ENCODE measurements at places on chromosomes 6 and 20.
A peak's percentile ranks its signal among the peaks of the same experiment; 100 is the strongest.

- no peak overlapping the region for H3K27ac ChIP-seq
- H3K27me3 ChIP-seq: no peaks in the 10 kb centered on the region
- no peak overlapping the region for H3K4me3 ChIP-seq
- H3K4me1 ChIP-seq: no peaks in the 10 kb centered on the region
- no peak for DNase-seq
- H3K36me3 ChIP-seq: peaks cover 13% of the 10 kb centered on the region
Observed at GRCh38 chr20:34061695-34062094, 50.3 kb downstream of the EIF2S2 start.

- H3K4me1 ChIP-seq: no peaks in the 10 kb centered on the region
- H3K4me3 ChIP-seq: no peak overlapping the region
- DNase-seq: no peak
- no peak overlapping the region for H3K27ac ChIP-seq
Observed at GRCh38 chr6:61755739-61756138, 530.3 kb downstream of the KHDRBS2 start.

DNA sequence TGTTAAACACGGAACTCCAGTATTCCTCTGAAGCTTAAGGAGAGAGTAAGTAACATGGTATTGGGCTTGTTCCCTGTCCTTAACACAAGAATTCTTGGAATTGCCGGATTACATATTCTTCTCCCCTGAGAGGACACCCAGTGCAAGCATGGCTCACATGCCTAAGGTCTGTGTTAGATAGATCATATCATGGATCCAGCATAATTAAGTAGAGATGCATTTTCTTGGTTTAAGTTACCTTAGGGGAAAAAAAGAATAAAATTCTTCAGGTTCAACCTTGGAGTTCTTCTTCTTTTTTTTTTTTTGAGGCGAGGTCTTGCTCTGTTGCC lies 53.9 kb downstream of the AKAP12 start:
- H3K27me3 ChIP-seq: no peaks in the 10 kb centered on the region
- no peak for DNase-seq
- H3K4me1 ChIP-seq: no peaks in the 10 kb centered on the region
- H3K4me3 ChIP-seq: no peak overlapping the region
- peak overlapping the region; percentile 59 for H3K27ac ChIP-seq
- H3K36me3 ChIP-seq: no peaks in the 10 kb centered on the region

DNA sequence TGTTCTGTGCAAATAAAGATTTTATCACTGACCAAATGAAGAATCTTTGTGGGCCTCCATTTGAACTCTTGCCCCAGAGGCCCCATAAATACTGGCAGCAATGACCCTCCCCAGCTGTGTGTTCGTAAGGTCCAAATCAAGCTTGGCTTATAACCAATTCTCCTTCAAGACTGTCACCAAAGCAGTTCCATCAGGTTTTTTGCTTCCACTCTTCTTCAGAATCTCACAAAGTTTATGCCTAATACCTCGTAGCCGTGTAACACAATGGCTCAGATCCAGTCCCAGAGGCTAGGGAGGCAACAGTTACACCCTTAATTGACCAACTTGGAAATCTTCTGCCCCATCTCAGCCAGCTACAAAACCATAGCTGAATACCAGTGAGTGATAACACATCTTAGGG lies 120.5 kb downstream of the HIVEP2 start:
- no peaks in the 10 kb centered on the region for H3K36me3 ChIP-seq
- no peak overlapping the region for H3K4me3 ChIP-seq
- no peak overlapping the region for H3K27ac ChIP-seq
- no peaks in the 10 kb centered on the region for H3K27me3 ChIP-seq

DNA sequence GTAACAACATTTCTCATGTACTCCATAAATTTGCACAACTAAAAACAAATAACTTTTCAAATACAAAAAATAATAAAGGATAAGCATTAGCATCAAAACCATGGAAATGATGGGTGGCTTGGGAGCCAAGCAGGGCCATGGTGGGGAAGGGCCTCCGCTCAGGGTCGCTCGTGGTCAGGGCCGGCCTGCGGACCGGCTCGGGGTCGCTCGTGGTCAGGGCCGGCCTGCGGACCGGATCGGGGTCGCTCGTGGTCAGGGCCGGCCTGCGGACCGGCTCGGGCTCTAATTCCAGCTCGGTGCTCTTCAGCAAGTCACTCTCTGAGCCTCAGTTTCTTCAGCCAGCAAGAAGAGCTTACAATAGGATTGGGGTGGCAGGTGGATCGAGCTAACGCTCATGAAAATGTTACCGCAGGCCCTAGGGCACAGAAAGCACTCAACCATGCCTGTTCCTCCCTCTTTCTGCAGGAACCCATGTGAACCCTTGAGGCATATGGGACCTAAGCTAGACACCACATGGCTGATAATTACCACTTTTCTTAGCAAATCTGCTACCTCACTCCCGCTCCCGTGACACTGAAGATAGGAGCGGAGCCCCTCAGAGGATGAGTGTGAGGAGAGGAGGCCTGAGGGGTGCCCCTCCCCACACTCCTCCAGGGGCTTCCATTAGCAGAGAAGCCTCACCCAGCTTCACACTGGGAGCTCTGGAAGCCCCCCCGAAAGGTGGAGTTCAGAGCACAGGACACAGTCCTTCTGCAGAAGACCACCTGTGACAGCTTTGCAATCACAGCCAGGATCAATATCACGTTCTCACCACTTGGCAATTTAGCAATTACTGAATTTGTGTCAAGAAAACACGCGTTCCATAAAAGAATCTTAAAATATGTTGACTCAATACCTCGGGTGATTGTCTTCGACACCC lies 103.0 kb downstream of the PSMB1 start:
- no peak for DNase-seq
- no peaks in the 10 kb centered on the region for H3K36me3 ChIP-seq
- H3K27me3 ChIP-seq: peaks cover 3% of the 10 kb centered on the region
- no peak overlapping the region for H3K27ac ChIP-seq
- no peaks in the 10 kb centered on the region for H3K4me1 ChIP-seq
- no peak overlapping the region for H3K4me3 ChIP-seq

- no peaks in the 10 kb centered on the region for H3K27me3 ChIP-seq
- H3K36me3 ChIP-seq: no peaks in the 10 kb centered on the region
- DNase-seq: no peak
Observed at GRCh38 chr6:98136333-98136732, 698.0 kb upstream of the POU3F2 start.

- H3K27ac ChIP-seq: no peak overlapping the region
- no peaks in the 10 kb centered on the region for H3K4me1 ChIP-seq
- H3K27me3 ChIP-seq: no peaks in the 10 kb centered on the region
- no peak overlapping the region for H3K4me3 ChIP-seq
- peaks cover 10% of the 10 kb centered on the region for H3K36me3 ChIP-seq
Observed at GRCh38 chr6:47265971-47266370, 43.7 kb downstream of the TNFRSF21 start.

GRCh38 chr6:87723170-87724078 lies 21.4 kb upstream of the AKIRIN2 start:
- H3K36me3 ChIP-seq: no peaks in the 10 kb centered on the region
- H3K4me1 ChIP-seq: no peaks in the 10 kb centered on the region
- H3K27me3 ChIP-seq: no peaks in the 10 kb centered on the region
- no peak for DNase-seq
- no peak overlapping the region for H3K4me3 ChIP-seq

- H3K4me1 ChIP-seq: no peaks in the 10 kb centered on the region
- H3K36me3 ChIP-seq: no peaks in the 10 kb centered on the region
- no peak for DNase-seq
Observed at GRCh38 chr6:36020154-36020553, 4.3 kb downstream of the SLC26A8 start.

- H3K4me3 ChIP-seq: no peak overlapping the region
- H3K27me3 ChIP-seq: no peaks in the 10 kb centered on the region
- H3K27ac ChIP-seq: no peak overlapping the region
- H3K36me3 ChIP-seq: no peaks in the 10 kb centered on the region
- no peak for DNase-seq
Observed at GRCh38 chr6:152532556-152533422, 104.4 kb downstream of the SYNE1 start.

GRCh38 chr6:41504466-41505121 lies 41.6 kb upstream of the FOXP4 start:
- no peak for DNase-seq
- H3K4me1 ChIP-seq: peaks cover 39% of the 10 kb centered on the region
- no peaks in the 10 kb centered on the region for H3K27me3 ChIP-seq
- H3K4me3 ChIP-seq: peak overlapping the region; percentile 45

DNA sequence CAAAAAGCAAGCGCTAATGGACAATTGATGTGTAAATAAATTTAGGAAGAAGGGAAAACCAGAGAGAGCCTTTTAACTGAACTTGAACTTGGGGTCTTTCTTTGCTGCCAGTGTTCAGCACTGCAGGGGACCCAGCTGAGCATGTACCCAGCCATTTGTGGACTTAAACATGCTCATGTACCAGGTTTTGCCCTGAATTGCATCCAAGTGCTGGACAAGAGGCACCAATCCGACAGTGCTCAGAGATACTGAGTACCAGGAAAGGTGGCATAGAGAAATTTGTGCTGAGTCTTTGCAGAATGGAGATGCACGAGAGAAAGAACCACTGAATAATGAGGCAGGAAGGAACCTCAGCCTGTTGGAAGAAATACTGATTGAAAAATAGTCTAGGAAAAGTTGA lies 16.0 kb downstream of the AKAP12 start:
- H3K27ac ChIP-seq: no peak overlapping the region
- no peak overlapping the region for H3K4me3 ChIP-seq
- no peak for DNase-seq
- H3K36me3 ChIP-seq: no peaks in the 10 kb centered on the region
- H3K27me3 ChIP-seq: no peaks in the 10 kb centered on the region

- no peak overlapping the region for H3K4me3 ChIP-seq
- H3K36me3 ChIP-seq: no peaks in the 10 kb centered on the region
- H3K4me1 ChIP-seq: peaks cover 13% of the 10 kb centered on the region
- no peak for DNase-seq
- no peaks in the 10 kb centered on the region for H3K27me3 ChIP-seq
- no peak overlapping the region for H3K27ac ChIP-seq
Observed at GRCh38 chr6:125983246-125983945, 2.9 kb upstream of the TRMT11 start.

GRCh38 chr6:169520104-169520503 lies 181.7 kb downstream of the WDR27 start:
- H3K27ac ChIP-seq: no peak overlapping the region
- H3K4me3 ChIP-seq: no peak overlapping the region
- H3K4me1 ChIP-seq: no peaks in the 10 kb centered on the region
- no peak for DNase-seq
- H3K27me3 ChIP-seq: no peaks in the 10 kb centered on the region
